ENCODE measurements at places on chromosomes 12 and 14. TPM values are rescaled to one million over a fixed set of nuclear protein-coding genes. Genes with fewer than 3 reads are reported as not detected.

Gene PTPRR
- total RNA-seq, result not detected

DNA sequence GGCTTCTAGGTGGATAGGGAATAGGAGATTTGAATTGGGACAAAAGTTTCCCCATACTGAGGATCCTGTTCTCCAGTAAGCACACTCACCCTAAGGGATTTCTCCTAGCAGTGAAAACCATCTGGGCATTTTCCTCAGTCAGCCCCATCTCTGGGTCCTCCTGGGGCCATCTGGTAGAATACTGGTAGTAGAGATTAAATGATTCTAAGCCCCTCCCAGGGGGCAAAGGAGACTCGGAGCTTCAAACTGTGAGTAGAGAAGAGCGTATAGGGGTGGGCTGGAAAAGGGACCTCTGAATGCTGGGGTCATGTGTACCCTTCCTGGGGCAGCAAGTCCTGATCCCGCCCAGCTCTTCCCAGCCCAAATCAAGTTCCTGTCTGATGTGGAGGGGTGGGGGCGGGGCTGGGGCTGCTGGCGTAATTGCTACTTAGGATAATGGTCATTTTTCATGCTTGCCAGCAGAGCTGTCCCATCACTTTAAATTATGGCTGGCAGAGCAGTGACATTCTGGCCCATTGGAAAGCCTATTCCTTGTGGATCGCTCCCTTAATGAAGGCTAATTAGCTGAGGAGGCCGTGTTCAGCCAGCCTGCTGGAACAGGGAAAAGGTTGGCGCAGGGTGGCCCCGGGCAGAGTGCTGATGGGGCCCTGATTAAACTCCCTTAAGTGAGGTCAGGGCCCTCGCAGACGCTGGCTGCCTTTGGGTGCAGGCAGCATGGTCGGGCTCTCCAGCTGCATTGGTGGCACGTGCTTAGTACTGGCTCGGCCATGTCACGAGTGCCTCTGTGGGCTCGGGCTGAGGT lies 127.8 kb downstream of the TSPAN9 start:
- no peak for DNase-seq

- DNase-seq, result no peak
Observed at GRCh38 chr12:105548626-105549025, 218.1 kb downstream of the C12orf75 start.

Gene RASAL1
- total RNA-seq, result 51.3 TPM

DNA sequence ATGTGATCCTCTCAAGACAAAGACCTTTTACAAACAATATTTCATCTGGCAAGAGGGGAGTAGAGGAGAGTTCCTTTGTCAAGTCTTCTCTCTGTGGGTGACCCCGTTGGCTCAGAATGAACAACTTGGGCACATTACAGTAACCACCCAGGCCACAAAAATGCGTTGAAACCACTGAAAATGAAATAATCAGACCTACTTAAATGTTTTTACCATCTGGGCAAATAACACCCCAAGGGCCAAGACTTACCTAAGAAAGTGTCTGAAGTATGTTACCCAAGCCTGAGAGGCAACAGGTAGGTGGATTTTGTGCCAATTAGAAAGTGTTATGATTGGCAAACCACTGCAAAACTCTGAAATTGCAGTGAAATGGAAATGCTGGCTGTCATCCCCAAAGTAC lies 1.3 kb downstream of the TC2N start:
- no peak for DNase-seq

DNA sequence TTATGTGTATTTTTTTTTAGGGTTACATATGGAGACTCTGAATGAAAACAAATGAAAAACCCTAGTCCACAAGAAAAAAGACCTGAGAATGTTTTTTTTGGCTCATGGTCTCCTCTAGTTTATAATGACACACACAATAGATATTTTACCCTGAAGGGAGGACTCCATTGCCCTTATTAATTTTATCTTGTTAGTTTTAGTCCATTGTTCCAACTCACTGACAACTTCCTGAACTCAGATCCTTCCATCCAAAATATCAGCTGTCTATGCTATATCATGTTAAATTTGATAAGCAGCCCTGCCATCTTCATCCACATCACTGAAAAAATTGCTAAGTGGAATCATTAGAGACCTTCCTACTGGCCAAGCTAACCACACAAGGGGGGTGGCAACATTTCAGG lies 232.1 kb downstream of the MON2 start:
- no peak for DNase-seq

Gene RNF212B
- total RNA-seq, result not detected

Gene NXPH4
- 4.0 TPM for total RNA-seq

- no peak for DNase-seq
Observed at GRCh38 chr12:67792185-67792584, 143.6 kb downstream of the DYRK2 start.

- no peak for DNase-seq
Observed at GRCh38 chr12:71439613-71440344, at the start of gene LGR5. Gene LGR5 (plus strand): TSS chr12:71439798. CDS start chr12:71440081, 283 bp downstream.

GRCh38 chr12:116144384-116144783 lies 133.1 kb downstream of the MED13L start:
- DNase-seq, result no peak

Gene FGF23
- total RNA-seq, result not detected

Measured in esophagus squamous epithelium (tissue), 5 donors.